ENCODE measurements at places on chromosomes 1 and 21.

DNA sequence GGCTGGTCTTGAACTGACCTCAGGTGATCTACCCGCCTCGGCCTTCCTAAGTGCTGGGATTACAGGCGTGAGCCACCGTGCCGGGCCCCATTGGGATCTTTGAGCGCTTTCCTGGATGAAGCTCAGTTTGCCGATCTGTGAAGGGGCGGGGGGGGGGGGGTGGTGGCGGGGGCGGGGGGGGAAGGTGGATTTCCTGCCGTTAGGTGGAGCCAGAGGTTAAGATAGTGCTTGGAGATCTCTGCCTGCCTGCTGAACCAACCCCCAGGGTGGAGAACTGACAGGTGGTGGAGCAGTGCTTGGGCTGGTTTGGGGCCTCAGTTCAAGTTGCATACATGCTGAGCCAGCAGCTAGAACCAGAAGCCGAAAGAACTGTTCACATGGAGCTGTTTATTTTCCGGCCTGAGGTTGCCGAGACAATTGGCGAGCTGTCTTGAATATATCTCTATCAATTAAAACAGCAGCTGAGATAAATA, 1.7 kb downstream of the TMCC2 start:
- DNase-seq, result peak; percentile 26

DNA sequence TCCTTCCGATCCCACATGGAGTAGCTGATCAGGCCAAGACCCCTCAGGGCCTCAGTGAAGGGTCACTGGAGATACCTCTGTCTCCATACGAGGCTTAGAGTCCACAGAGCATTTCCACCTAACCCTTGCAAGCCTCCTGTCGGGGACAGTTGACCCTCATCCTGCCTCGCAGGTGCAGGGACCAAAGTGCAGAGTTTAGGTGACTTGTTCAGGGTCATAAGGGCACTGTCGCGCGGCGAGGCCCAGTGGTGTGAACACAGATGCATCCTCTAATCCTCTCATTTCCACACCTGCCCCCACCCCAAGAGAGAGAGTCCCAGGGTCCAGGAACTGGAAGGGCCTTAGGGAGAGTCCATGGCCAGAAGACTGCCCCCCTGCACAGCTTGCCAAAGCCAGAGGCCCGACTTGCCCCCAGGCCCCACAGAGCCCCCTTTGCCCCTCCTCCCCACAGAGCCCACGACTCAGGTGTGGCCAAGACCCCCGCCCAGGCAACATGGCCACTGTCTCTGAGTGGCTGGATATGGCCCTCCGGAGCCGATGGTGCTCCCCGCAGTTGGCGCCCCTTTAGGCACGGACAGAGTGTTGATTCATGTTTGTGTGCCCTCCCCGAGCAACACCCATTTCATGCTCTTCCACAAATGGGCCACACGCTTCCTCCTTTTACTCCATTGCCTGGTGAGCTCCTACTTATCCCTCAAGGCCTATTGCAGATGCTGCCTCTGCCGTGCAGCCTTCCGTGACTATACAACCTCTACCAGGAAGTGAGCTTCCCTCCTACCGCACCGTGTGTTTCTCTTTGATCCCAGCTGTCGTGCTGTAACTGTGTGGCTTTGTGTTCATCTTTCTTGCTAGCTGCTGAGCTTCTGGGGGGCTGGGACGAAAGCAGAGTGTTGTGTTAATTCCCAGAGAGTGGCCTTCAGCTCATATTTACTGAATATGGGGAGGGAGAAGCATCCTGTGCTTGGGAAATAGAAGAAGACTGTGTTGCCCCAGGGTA, 1.7 kb downstream of the TRPM2 start:
- DNase-seq, result no peak

GRCh38 chr1:234666761-234667160, 56.8 kb upstream of the IRF2BP2 start:
- DNase-seq, result no peak

- DNase-seq, result no peak
These were observed 433.1 kb downstream of the CAMTA1 start for GRCh38 chr1:7218210-7218832.

DNA sequence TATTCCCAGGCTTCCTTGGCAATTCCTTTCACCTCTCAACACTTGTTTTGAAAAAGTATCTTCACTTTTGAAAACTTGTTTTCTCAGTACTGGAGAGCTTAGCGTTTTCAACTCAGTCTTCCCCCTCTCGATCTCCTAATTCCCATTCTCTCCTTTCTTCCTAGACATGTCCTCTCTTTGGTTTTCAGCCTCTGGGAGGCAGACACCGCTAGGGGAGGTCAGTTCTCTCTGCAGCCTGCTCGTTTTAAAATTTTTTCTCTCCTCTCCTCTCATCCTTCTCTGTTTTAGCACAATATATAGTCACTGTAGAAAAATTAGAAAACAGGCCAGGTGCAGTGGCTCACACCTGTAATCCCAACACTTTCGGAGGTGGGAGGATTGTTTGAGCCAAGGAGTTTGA, 12.6 kb upstream of the RHEX start:
- DNase-seq, result no peak

Measured in activated CD4-positive, CD25-positive, alpha-beta regulatory T cell (primary cell).